NCI-H2227 treated with DMSO at 0.1 percent for 48 hours (cell line): ENCODE measurements at places on chromosomes 6 and 20.
A peak's percentile ranks its signal among the peaks of the same experiment; 100 is the strongest.

- no peak for DNase-seq
Measured at GRCh38 chr6:44470115-44470464, 82.6 kb downstream of the CDC5L start.

DNA sequence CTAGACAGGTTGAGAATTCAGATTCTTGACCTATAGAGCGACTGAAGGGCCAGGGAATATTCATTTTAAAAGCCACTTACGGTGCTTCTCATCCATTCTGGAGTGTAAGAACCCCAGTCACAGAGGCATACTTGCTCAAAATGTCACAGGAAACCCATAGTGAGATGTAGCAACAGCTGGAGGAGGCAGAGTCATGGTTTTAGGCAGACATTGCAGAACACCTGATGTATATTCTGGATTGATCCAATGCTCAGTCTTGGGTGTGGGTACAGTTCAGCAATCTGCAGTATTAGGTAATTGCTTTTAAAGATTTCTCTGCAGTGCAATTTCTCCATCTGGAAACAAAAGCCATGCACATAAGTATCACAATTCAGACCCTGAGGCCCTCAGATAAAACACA lies 137.4 kb upstream of the SLC22A23 start:
- DNase-seq = no peak

- no peak for DNase-seq
Measured at GRCh38 chr6:56378966-56379585, 131.7 kb upstream of the COL21A1 start.

DNA sequence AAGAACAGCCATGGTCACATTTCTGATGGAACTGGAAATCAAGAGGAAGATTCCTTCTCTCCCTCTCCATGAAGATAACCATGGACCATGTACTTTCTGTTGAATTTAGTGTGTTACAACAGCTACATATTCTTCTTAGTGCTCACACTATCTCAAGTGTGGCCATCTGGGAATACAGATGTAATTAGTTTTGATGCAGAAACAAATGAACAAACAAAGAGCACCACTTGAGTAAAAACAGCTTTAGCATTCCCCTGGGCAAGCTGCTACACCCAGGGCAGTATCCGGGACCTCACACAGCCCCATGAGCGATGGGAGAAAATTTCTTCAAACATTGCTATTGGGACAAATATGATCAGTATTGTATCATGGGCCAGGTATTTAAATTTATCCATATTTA lies 75.2 kb downstream of the RAMACL start:
- DNase-seq = no peak

DNA sequence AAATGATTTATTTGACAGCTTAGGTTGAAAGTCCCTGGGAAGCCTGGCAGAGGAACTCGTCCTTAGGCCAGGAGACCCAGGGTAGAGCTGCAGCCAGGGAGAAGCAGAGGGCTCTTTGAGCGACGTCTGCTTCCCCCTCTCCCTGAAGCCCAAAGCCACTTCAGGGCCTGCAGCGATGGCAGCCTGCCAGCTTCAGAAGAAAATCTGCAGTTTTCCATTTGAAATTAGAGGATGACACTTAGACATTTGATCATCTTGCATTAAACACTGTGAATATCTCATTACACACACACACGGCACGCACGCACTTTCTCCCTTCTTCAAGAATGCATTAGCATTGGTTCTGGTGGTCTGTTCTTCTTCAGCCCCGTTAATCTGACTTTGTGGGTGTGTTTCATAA lies 96.5 kb downstream of the PLEKHG1 start:
- DNase-seq = no peak

GRCh38 chr20:1894471-1894950 lies 696 bp upstream of the SIRPA start:
- DNase-seq = peak; percentile 35

GRCh38 chr20:40718982-40719729 lies 30.1 kb upstream of the MAFB start:
- DNase-seq = no peak

DNA sequence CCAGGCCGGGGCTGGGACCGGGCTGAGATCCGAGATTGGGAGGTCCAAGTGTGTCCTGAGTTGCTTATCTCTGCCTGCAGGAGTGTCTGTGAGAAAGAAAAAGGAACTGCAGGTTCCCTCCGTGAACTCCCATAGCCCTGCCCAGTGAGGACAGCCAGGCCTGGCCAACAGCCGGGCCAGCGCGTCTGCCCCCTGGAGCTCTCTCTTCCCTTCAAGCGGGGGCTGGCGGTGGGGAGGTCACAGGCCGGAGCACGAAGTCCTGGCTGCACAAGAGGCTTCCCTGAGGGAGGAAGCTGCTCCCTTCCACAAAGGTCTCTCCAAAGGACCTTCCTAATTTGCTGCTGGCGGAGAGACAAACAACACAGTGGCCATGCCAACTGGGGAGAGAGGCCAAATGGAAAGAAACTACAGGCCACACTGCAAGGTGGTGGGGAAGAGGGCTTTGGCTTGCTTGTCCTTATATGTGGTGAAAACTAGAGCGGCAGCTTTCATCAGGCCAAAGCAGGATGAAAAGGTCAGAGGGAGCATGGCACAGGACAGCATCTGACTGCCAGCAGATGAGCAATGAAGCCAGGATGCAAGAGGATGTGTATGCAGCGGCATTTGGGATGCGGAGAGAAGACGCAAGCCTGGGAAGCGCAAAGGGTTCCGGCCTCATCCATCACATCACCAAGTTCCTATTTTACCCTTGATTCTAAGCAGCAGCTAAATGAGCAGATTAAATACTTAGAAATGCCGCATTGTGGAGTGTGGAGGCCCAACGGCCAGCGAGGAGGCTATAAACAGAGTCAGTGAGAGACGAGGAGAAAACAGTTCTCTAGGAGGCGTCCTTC lies 260.0 kb downstream of the ERMARD start:
- DNase-seq = no peak

GRCh38 chr6:35710241-35710847 lies 21.6 kb upstream of the FKBP5 start:
- DNase-seq = no peak

GRCh38 chr6:6328451-6328850 lies 8.0 kb upstream of the F13A1 start:
- DNase-seq = no peak

GRCh38 chr6:53313784-53314400 lies 34.9 kb downstream of the ELOVL5 start:
- DNase-seq = no peak

DNA sequence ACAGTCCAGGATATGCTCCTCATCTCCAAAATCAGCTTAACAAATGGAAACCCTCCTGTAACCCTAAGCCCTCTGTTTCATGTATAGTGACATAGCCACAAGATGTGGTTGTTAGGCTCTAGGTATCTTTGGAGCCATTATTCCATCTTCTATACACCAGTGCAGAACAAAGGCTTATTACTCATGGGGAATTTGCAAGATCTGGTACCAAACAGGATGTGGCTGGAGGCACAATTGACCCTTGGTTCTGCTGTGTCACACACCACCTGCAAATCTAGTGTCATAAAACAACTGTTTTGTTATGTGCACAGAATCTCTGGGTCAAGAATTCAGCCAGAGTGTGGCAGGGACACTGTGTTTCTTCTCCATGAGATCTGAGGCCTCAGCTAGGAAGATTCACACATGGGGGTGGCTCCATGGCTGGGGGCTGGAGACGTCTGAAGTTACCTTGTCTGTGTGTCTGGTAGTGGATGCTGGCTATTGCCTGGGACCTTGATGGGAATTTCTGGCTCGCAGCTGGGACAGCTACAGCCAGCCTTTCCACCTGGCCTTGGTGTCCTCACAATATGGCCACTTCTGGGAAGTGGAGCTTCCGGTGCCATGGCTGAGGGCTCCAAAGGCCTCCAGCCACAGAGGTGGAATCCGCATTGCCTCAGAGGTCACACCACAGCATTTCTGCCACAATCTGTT lies 369.9 kb downstream of the CDH26 start:
- no peak for DNase-seq

GRCh38 chr20:38001981-38002380 lies 31.3 kb downstream of the TTI1 start:
- no peak for DNase-seq

DNA sequence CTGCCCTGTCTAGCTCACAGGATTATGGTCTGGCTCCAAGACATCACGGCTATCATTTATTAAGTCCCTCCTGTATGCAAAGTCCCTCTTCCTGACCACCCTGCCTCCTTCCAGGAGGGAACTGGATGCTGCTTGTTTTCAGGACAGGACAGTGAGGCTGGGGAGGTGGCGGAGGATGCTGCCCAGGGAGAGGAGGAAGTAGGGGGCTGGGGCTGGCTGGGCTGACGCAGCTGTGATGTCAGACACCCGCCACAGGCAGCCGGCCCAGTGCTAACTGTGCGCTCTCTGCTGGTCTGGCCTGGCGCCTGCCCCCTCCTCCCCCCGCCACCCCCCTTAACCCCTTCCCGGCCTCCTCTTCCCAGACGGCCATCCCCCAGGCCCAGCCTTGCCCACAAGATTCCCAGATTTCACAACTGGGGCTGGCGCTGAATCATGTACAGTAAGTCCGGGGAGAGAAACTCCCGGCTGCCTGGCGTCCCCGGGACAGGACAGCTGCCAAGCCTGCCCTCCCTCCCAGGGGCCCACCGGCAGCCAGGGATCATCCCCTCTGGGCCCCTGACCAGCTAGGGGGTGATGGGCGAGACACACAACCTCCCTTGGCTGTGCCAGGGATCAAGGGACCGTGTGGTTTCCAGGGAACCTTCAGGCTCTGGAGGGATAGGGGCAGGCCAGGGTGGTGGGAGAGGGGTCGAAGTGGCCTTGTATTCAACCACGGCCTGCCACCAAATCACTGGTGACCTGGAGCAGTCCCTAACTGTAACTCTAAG lies 118.1 kb downstream of the CEBPB start:
- no peak for DNase-seq

DNA sequence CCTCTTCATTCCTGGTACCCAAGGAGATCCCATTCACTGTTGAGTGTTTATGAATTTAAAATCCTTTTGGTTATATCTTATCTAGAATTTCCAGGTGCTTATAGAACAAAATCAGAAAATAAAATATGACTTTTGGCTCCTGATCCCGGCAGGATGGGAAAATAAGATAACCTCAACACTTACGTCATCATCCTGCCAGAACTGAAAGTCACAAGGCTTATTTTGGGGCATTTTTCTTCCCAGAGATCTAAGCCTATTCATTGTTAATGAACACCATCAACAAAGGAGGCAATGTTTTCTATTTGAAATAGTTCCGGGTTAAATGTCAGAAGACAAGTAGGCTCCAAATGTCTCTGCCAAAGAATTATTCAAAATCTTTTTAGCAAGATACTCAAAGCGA lies 580.6 kb downstream of the TFAP2A start:
- DNase-seq = no peak

- DNase-seq = no peak
Measured at GRCh38 chr6:87029711-87030314, 65.1 kb downstream of the CGA start.

- no peak for DNase-seq
Measured at GRCh38 chr6:3750317-3751076, 1.0 kb downstream of the PXDC1 start.

- DNase-seq = no peak
Measured at GRCh38 chr6:52423448-52423847, 3.3 kb downstream of the EFHC1 start.

GRCh38 chr6:116485559-116486184 lies 24.5 kb downstream of the CALHM6 start:
- DNase-seq = no peak

DNA sequence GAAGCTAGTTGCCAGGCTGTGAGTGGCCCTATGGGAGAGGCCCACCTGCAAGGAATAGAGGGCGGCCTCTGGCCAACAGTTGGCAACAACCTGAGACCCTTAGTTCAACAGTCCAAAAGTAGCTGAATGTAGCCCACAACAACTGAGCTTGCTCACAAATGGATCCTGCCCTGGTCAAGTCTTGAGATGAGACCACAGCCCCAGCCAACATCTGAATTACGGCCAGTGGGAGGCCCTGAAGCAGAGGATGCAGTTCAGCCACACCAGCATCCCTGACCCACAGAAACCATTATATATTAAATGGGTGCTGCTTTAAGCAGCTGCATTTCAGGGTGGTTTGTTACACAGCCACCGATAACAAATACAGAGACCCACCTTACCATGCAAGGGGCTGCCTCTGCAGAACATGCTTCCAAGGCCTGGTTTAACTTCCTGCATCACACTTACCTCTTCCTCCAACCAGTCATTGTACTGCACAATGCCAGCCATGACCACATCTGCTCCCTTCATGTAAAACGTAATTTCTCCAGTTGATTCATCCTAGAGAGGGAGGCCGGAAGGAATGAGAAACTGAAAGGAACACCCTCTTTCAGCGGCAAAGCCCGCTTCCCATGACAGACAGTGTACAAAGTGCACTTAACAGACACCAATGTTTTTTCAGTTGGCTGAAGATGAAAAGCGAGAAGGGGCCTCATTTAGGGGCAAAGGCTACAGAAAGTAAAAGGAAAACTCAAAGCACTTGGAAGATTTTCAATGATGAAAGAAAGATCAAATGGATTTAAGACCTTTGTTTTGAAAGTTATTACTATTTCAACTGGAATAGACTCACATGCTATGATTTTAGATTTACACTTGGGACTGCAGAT lies 86.2 kb upstream of the NFATC2 start:
- no peak for DNase-seq

- no peak for DNase-seq
Measured at GRCh38 chr6:143522039-143522600, 10.6 kb upstream of the FUCA2 start.

DNA sequence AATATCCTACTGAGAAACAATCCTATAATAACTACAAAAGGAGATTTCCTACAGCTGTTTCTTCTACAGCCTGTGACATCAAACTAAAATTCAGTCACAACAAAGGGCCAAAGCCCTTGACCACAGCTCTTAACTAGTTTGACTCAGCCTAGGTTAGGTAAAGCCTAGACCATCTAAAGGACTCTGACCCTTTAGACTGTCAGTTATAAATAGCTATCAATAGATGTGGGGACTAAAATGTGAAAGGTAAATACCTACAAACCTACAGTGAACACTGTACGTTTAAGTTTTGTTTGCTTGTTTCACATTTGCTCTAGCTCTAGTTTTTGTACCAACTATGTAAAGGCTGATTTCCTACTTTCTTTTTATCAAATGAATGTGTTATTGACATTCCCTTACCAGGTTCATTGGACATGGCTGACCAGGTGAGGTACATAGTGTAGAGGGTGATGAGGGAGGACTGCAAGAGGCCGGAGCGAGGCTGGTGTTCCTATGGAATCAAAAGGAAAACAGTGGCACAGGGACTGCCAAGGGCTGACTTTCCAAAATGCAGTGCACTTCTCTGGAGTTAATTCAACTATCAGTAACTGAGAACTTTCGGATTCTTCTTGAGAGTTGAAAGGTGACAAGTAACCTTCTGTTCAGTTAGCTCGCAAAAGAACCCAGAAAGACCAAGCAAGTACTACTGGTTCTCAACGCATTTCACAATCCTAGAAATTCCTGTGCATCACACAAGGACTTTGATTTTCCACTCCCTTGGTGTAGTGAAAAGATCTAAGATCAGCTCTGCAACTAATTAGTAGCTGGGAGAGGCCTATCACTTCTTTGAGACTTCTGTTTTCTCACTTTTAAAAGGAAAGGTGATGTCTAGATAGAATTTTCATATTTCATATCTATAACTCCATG lies 17.2 kb downstream of the SERINC3 start:
- DNase-seq = no peak

DNA sequence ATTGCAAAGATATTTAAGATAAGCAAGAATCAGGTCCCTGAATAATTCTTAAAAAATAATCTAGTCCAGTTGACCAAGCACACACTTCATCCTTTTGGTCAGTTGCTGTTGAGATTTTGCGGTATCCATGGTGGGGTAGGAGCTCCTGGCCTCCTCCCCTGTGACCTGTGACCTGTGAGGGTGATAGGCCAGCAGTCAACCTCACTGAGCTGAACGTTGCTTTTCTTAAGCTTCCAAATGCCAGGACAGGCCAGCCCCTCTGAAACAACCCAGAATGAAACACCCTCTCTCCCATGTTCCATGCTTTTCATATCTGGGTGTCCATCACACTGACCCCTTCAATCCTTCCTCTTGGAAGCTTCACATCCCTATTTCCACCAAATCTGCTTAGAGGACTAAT lies 164.9 kb downstream of the THBS2 start:
- DNase-seq = no peak
